Vagina (tissue), 2 donors: ENCODE measurements at places on chromosomes 6 and 20.

DNA sequence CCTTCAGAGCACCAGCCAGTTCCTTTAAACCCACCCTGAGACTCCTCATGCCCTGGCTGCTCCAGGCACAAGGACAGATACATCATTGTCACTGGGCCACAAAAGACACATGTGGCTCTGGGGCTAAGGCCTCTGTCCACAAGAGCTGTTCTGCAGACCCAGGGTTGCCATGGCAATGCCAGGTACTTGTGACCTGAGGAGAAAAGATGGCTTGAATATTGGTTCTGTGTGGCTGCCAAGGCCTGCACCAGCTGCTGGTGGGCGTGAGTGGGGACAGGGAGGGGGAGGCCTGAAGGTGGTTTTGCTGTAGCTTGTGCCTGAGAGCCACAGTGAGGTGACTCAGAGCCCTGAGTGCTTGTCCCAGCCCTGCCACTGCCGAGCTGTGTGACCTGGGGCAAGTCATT is 31.8 kb downstream of the SAYSD1 start:
- no peak overlapping the region for H3K27ac ChIP-seq
- DNase-seq = no peak
- no peaks in the 10 kb centered on the region for H3K27me3 ChIP-seq
- no peaks in the 10 kb centered on the region for H3K36me3 ChIP-seq
- no peaks in the 10 kb centered on the region for H3K4me1 ChIP-seq

DNA sequence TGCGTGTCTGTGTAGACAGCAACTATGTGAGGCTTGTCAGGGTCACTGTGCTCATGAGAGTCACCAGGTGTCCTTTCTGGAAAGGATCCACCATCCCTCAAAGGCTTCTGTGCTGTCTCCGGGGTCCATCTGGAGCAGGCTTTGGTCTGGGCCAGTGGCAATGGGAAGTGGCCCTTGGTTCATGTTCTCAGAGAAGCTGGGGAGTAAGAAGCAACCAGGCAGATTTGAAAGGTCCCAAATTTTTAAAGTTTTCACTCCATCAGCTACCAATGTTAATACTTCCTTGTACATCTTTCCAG is 68.2 kb downstream of the GCNT2 start:
- no peak overlapping the region for H3K4me3 ChIP-seq
- H3K27ac ChIP-seq = no peak overlapping the region
- H3K36me3 ChIP-seq = no peaks in the 10 kb centered on the region
- no peaks in the 10 kb centered on the region for H3K4me1 ChIP-seq

DNA sequence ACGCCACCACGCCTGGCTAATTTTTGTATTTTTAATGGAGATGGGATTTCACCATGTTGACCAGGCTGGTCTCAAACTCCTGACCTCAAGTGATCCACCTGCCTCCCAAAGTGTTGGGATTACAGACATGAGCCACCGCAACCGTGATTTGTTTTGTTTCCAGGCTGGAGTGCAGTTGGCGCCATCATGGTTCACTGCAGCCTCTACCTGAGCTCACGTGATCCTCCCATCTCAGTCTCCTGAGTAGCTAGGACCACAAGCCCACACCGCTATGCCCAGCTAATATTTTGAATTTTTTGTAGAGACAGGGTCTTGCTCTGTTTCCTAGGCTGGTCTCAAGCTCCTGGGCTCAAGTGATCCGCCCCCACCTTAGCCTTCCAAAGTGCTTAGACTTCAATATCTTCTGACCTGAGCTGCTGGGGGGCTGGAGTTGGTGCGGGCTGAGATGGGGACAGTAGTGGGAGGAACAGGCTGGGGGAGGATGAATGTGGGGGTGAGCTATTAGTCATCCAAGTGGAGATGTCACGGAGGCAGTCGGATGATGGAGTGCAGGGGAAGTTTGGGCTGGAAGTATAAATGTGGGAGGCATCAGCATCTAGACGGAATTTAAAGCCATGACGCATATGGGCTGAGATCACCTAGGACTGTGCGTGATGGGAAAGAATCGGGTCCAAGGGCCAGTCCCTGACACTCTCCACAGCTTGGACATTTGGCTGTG is 23.1 kb upstream of the ZMYND8 start:
- H3K4me3 ChIP-seq = no peak overlapping the region
- H3K27me3 ChIP-seq = no peaks in the 10 kb centered on the region
- H3K27ac ChIP-seq = no peak overlapping the region
- DNase-seq = no peak

- H3K4me1 ChIP-seq = no peaks in the 10 kb centered on the region
- H3K27ac ChIP-seq = no peak overlapping the region
- DNase-seq = no peak
- H3K27me3 ChIP-seq = no peaks in the 10 kb centered on the region
- no peak overlapping the region for H3K4me3 ChIP-seq
- no peaks in the 10 kb centered on the region for H3K36me3 ChIP-seq
Observed at GRCh38 chr6:46221222-46221793, 50.5 kb upstream of the ENPP5 start.

- no peaks in the 10 kb centered on the region for H3K36me3 ChIP-seq
- DNase-seq = no peak
- H3K4me3 ChIP-seq = no peak overlapping the region
- no peak overlapping the region for H3K27ac ChIP-seq
- no peaks in the 10 kb centered on the region for H3K4me1 ChIP-seq
Observed at GRCh38 chr20:2302384-2303060, 6.7 kb downstream of the TGM3 start.

DNA sequence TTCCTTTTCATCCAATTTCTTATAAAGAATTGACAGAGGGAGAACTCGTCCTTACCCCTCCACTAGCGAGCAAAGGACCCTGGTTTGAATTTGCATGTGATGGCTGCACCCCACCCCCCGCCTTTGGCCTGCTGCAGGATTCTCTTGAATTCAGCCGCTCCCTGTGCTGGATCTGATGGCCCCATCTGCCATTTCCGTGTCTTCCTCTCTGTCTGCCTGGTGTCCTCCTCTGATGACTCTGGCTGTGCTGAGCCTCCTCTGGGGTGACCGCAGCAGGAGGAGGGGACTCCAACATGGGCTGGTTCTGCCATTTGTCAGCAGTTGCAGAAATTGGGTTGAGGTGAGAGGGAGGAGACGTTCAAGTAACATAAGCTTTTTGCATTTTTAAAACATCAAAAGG is 188.8 kb downstream of the DLL1 start:
- H3K27me3 ChIP-seq = no peaks in the 10 kb centered on the region
- DNase-seq = peak; percentile 84
- H3K27ac ChIP-seq = no peak overlapping the region
- no peak overlapping the region for H3K4me3 ChIP-seq
- no peaks in the 10 kb centered on the region for H3K36me3 ChIP-seq
- no peaks in the 10 kb centered on the region for H3K4me1 ChIP-seq

DNA sequence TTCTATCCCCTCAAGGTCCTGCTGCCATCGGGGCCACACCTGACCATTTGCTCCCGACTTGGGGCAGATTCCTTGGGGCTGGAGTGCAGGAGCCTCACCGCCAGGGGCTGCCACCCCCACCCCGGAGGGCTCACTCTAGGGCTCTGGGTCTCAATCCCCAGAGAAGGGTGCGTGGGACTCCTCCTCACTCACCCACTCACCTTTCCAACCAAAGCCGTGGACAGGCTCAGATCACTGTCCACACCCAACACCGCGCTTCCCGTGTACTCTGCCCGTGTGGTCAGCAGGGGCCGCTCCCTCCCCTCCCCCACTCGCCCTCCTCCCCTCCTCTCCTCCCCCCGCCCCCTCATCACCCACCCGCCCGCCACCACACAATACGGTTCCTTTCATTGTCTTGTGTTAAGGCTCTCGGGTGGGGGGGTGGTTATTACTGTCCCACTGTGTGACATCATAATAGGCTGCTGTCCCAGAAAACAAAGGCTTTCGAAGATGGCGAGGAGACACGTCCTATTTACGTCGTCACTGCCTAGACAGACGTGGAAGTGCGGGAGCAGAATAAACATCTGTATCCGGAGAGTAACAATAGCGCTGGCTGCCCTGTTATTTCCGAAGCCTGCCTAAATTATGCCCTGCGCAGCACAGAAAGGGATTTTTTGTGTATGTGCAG is 85.8 kb downstream of the YTHDF1 start:
- H3K4me1 ChIP-seq = no peaks in the 10 kb centered on the region
- no peaks in the 10 kb centered on the region for H3K27me3 ChIP-seq
- no peak for DNase-seq

GRCh38 chr6:158852312-158853071 is 33.3 kb upstream of the EZR start:
- DNase-seq = no peak
- H3K27me3 ChIP-seq = no peaks in the 10 kb centered on the region
- no peak overlapping the region for H3K4me3 ChIP-seq
- peaks cover 33% of the 10 kb centered on the region for H3K4me1 ChIP-seq
- H3K27ac ChIP-seq = no peak overlapping the region
- H3K36me3 ChIP-seq = no peaks in the 10 kb centered on the region

DNA sequence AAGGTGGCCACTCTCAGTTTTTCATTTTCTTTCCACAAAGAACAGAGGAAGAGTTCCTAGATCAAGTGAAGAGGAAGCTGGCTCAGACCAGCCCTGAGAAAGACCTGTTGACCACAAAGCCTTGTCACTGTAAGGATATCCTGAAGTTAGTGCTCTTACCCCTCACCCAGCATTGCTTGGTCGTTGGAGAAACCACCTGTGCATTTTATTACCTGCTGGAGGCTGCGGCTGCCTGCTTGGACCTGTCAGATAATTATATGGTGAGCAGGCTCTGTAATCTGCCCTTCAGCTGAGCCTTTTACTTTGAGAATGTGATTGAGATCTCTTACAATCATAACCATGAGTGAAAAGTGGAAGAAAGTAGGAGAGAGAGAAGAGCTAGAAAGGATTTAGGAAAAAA is 21.9 kb downstream of the TREML1 start:
- H3K36me3 ChIP-seq = no peaks in the 10 kb centered on the region
- no peaks in the 10 kb centered on the region for H3K27me3 ChIP-seq
- no peak overlapping the region for H3K4me3 ChIP-seq

GRCh38 chr20:1920826-1921225 is 25.6 kb downstream of the SIRPA start:
- no peak overlapping the region for H3K27ac ChIP-seq
- H3K27me3 ChIP-seq = no peaks in the 10 kb centered on the region
- no peaks in the 10 kb centered on the region for H3K4me1 ChIP-seq
- DNase-seq = no peak
- H3K36me3 ChIP-seq = peaks cover 34% of the 10 kb centered on the region

GRCh38 chr20:41086402-41087324 is 50.7 kb upstream of the PLCG1 start:
- H3K27me3 ChIP-seq = no peaks in the 10 kb centered on the region
- H3K4me1 ChIP-seq = peaks cover 11% of the 10 kb centered on the region
- no peak for DNase-seq
- H3K27ac ChIP-seq = no peak overlapping the region
- no peak overlapping the region for H3K4me3 ChIP-seq

GRCh38 chr6:170266061-170266825 is 24.6 kb downstream of the DLL1 start:
- H3K27me3 ChIP-seq = no peaks in the 10 kb centered on the region
- H3K4me1 ChIP-seq = peaks cover 6% of the 10 kb centered on the region
- no peaks in the 10 kb centered on the region for H3K36me3 ChIP-seq
- H3K4me3 ChIP-seq = no peak overlapping the region

GRCh38 chr20:11159728-11160127 is 485.9 kb upstream of the JAG1 start:
- H3K27ac ChIP-seq = peak overlapping the region; percentile 61
- no peaks in the 10 kb centered on the region for H3K36me3 ChIP-seq
- no peaks in the 10 kb centered on the region for H3K27me3 ChIP-seq
- peaks cover 17% of the 10 kb centered on the region for H3K4me1 ChIP-seq
- DNase-seq = no peak

DNA sequence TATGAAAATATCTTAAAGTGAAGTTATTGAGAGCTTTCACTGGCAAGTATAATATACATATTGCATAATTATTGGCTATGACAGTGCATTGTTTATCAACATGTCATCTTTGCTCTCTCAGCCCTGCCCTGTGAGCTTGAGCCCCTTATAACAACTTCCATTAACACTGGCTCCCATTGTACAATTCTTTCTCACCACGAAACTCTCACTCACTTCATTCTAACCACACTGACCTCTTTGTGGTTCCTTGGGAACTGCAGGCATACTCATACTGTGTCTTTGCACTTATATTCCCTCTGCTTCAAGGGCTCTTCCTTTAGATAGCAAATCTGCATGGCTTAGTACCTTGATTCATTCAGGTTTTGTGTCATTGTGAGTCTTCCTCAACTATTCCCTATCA is 411.8 kb downstream of the CDKAL1 start:
- H3K27ac ChIP-seq = no peak overlapping the region
- H3K36me3 ChIP-seq = no peaks in the 10 kb centered on the region
- no peaks in the 10 kb centered on the region for H3K4me1 ChIP-seq
- H3K27me3 ChIP-seq = no peaks in the 10 kb centered on the region

DNA sequence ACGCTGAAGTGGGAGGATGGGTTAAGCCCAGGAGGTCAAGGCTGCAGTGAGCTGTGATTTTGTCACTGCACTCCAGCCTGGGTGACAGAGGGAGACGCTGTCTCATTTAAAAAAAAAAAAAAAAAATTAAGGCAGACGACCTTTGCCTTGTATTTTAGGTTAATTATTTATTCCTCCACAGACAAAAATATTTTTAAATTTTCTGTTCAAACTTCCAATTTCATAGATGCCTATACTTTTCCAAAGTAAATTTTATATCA is 6.3 kb upstream of the SMIM28 start:
- DNase-seq = no peak
- no peak overlapping the region for H3K27ac ChIP-seq
- no peaks in the 10 kb centered on the region for H3K27me3 ChIP-seq
- H3K4me3 ChIP-seq = no peak overlapping the region
- H3K4me1 ChIP-seq = no peaks in the 10 kb centered on the region

DNA sequence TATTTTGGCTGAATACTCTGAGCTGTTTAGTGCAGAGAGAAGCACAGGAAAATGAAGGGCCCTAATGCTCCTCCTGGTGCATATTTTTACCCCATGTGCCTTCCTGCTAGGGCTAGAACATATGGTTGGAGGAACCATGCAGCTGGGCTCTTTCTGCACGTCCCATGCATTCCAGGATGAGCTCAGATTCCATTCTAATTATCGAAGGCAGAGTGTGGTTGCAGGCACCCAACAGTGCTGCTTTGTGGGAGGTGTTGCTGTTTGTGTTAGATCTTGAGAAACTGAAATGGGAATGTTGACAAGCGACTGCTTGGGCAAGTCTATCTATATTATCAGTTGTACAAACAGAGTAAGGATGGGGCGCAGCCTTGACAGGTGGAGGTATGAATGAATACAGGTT is 419.5 kb downstream of the DHX35 start:
- H3K4me3 ChIP-seq = no peak overlapping the region
- no peaks in the 10 kb centered on the region for H3K36me3 ChIP-seq
- H3K4me1 ChIP-seq = no peaks in the 10 kb centered on the region
- no peak overlapping the region for H3K27ac ChIP-seq
- no peaks in the 10 kb centered on the region for H3K27me3 ChIP-seq

GRCh38 chr6:106630366-106630765 is 988 bp downstream of the QRSL1 start:
- H3K36me3 ChIP-seq = no peaks in the 10 kb centered on the region
- peak overlapping the region; percentile 80 for H3K4me3 ChIP-seq
- no peaks in the 10 kb centered on the region for H3K27me3 ChIP-seq
- DNase-seq = no peak

GRCh38 chr6:110786271-110786670 is 29.0 kb downstream of the CDK19 start:
- no peaks in the 10 kb centered on the region for H3K27me3 ChIP-seq
- no peak overlapping the region for H3K27ac ChIP-seq
- H3K4me1 ChIP-seq = peaks cover 14% of the 10 kb centered on the region
- DNase-seq = no peak
- no peaks in the 10 kb centered on the region for H3K36me3 ChIP-seq
